B cell (primary cell): ENCODE measurements at places on chromosomes 3 and 15.

DNA sequence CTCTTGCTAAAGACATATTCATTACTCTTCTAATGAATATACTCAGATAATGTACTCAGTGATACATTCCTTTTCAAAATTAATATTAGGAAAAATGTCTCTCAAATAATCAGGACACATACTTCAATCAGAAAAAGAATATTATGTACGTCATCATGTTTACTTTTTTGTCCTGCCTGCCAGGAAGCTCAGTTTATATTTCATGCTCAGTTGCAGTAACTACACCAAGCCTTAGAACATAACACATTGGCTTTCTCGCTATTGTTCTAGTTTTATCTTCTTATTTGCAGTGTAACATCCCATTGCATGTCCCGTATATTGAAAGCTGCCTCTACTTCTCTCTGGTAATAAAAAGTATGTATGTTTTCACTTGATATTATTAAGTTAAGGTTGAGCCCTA is 181.5 kb upstream of the LPP start:
- DNase-seq: no peak

GRCh38 chr3:33217866-33218445 is 654 bp downstream of the SUSD5 start:
- DNase-seq: peak; percentile 6

DNA sequence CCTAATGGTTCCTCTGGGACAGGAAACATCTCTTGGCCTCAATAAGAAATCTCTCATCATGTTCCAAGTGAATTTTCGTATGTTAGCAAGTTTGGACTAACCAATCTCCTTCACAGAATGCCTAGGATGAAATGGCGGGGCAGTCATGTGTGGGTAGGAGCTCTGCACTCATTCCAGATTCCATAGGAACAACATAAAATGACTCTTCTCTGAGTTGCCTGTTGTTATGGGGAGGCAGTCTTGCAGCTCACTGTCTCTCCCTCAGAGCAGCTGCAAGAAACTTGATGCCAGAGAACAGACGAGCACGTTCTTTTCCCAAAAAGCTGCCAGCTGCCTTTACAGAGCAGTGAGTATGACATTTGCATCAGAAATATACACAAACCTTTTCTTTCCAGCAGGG is 34.1 kb downstream of the SPATA12 start:
- no peak for DNase-seq

GRCh38 chr3:193230610-193231009 is 10.4 kb upstream of the PLAAT1 start:
- DNase-seq: no peak

DNA sequence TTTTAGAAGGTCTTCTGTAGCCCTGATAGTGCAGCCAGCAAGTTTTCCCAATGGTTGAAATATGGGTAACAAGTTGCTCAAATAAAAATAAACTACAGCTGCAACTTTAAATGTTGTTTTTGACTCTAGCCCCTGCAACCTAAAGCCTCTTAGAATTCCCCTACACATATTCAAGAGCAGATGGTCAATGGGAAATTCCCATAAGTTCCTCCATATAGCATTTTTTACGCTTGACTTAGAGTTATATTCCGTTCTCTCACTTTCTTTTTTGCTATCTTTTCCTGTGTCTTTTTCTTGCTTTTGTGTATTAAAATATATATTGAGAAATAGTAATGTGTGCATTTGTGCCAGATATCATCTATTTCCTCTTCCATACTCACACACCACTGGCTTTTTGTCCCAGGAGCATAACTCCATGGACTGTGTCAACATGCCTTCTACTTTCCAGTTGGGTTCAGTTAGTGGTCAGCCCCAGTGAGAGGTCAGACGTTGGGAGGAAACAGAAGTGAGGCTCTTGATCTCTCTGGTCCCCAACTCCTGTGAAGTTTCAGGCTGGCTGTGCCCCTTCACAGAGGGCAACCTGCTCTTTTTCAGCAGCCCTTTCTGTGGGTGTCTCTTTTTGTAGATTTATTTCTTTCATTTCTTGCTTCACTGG is 63.3 kb upstream of the TP63 start:
- DNase-seq: peak; percentile 17

DNA sequence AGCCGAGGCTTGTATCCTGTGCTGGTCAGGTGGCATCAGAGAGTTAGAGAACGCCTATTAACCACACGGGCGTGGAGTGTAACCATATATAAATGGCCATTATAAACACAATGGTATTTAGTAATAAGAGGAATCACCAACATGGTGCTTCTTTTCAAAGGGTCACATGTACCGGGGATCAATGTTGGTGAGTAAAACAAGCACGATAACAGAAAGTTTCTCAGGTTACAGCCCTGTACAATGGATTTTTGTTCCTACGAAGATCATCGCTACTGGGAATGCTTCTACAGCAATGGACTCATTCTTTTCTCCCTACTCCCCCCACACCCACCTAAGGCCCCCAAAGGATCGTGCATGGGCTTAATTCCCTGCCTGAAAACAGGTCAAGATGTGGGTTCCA is 42.5 kb downstream of the MEIS2 start:
- DNase-seq: no peak

DNA sequence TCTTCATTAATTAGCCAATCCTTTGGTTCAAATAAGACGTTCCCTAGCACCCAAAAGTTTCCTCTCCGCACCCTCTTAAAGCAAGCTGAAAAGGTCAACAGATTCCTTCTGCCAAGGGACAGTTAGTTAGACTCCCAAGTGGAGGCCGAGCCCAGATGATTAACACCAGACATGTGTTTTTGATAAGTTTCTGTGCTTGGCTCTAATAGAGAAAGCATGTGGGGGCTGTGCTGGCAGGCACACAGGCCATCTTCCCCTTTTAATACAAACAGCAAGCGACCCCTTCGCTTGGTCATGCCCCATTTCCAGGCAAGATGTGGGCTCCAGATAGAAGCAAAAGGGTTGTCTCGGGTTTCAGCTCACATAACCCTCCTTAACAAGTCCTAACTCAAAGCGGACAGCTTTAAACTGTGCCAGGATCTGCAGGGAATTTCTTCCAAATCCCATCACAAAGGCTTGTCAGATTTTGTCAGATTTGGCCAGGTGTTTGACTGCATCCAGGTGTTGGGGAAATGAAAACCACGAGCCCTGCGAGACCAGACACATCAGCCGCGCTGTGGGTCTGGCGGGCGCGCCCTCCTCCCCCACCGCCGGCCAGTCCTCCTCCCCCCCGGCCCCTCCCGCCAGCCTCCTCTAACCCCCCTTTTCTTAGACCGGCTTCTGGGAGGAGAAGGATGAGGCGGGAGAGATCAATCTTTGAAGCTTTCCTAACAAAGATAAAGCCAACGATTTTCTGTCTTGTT is 3.3 kb downstream of the HES1 start:
- peak; percentile 67 for DNase-seq

DNA sequence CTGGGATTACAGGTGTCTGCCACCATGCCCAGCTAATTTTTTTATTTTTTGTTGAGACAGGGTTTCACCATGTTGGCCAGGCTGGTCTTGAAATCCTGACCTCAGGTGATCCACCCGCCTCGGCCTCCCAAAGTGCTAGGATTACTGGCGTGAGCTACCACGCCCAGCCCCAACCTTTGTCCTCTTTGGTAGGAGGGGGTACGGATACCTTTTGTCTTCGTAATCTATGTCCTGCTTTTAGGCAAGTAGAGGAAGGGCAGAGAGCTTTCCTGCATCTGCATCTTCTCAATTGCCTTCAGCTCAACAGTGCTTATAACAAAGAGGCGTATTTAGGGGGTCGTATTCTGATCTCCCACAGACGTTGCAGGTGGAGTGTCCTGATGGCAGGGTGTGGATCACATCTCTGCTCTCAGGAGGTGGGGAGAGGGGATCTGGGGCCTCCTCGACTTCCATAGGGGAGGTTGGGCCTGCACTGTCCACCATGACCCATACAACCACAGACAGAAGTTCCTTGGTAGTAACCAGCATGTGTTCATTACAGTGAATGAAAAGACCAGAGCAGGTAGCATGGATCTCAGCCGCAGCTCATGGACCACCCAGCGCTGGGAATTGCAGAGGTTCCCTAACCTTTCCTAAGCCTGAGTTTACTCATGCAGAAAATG is 21.4 kb upstream of the KCTD6 start:
- no peak for DNase-seq

- DNase-seq: no peak
Measured at GRCh38 chr3:179688850-179689249, 36.0 kb downstream of the USP13 start.

DNA sequence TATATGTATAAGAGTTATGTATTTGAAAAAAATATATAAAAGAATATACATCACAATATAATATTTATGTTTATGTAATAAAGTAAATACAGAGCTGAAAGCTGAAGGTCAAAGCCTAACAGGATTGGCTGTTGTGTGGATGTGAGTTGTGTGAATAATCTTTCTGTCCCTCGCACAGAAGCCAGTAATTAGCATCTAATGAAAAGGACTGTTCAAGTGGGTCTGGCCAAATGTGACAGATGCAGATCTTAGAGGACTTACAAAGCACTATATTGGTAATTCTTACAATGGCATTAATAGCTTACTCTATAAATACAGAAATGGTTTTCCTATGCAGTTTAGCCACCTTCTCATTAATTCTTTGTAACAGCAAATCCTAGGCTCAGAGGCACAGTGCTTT is 2.4 kb downstream of the MKRN3 start:
- DNase-seq: no peak

- DNase-seq: no peak
Measured at GRCh38 chr3:14245822-14246221, 67.2 kb downstream of the LSM3 start.

DNA sequence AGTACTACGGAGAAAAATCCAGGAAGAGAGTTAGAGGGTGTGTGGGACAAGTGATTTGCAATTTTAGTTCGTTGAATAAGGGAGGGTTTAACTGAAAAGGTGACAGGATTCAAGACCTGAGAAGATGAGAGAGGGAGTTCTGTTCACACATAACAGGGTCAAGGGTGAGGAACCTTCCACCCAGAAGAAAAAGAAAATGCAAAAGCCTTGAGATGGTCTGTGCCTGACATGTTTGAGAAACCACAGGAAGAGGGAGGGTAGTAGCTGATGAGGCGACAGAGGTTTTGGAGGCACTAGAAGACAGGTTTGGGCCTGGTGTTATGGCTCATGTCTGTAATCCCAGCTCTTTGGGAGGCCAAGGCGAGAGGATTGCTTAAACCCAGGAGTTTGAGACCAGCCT is 591 bp upstream of the SLC25A20 start:
- DNase-seq: peak; percentile 29

DNA sequence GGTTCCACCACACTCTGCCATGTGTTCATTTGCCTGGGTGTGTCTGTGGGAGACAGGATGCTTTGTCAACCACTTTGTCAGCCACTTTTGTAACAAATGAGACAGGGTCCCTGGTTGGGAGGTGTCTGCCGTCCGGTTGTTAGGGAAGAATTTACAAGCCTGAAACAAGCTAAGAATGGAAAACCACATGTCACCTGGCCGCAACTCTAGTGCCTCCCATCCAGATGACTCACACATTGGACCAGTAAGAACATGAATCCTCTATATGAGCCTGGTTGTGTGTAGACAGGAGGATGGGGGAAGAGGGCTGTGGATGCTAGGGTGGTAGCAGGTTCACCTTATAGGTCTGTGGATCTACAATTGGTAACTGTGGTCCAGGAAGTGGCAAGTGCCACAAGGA is 335.3 kb downstream of the CLSTN2 start:
- no peak for DNase-seq

- DNase-seq: no peak
Measured at GRCh38 chr3:136955813-136956212, 2.0 kb upstream of the IL20RB start.

DNA sequence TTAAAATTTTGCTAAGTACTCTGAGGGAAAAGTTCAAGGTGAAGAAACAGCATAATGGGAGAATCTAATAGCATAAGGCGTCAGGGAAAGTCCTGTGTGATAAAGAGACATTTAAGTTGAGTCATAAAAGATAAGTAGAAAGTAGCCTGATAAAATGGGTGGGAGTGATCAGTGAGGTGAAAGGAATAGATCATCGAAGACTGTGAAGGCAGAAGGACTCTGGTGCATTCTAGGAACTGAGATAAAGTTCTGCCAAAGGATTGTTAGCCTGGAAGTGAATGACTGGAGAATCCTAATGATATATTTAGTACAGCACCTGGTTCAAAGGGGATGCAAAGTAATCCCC is 149.9 kb downstream of the CFAP20DC start:
- DNase-seq: no peak

DNA sequence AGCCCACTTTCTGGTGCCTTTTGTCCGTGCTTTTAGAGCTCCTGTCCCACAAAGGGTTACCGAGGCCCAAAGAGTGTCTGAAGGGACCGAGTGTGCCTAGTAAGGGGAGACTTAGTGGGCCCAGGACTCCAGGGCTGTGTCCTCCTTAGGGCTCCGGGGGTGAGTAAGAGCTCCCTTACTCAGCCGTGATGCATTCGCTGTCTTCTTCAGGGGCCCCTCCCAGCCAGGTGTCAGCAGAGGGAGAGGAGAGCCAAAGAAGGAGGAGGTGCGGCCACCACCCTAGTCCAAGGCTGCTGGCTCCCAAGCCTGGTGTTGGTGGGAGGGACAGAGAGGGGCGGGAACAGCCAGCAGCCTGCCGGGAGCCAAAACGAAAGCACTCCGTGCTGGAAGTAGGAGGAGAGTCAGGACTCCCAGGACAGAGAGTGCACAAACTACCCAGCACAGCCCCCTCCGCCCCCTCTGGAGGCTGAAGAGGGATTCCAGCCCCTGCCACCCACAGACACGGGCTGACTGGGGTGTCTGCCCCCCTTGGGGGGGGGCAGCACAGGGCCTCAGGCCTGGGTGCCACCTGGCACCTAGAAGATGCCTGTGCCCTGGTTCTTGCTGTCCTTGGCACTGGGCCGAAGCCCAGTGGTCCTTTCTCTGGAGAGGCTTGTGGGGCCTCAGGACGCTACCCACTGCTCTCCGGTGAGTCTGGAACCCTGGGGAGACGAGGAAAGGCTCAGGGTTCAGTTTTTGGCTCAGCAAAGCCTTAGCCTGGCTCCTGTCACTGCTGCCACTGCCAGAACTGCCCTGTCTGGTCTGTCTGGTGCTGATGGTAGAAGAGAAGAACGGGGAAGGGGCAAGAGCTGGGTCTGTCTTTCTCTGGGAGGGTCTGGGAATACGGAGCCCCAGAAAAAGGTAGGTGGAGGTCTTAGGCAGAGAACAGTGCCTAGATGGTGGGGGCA is at the start of gene IL17RC:
Gene IL17RC, plus strand, starts transcription at position 365 of the 947 bp plus-strand sequence. Its CDS starts 218 bp downstream, at position 583.
- peak; percentile 35 for DNase-seq

DNA sequence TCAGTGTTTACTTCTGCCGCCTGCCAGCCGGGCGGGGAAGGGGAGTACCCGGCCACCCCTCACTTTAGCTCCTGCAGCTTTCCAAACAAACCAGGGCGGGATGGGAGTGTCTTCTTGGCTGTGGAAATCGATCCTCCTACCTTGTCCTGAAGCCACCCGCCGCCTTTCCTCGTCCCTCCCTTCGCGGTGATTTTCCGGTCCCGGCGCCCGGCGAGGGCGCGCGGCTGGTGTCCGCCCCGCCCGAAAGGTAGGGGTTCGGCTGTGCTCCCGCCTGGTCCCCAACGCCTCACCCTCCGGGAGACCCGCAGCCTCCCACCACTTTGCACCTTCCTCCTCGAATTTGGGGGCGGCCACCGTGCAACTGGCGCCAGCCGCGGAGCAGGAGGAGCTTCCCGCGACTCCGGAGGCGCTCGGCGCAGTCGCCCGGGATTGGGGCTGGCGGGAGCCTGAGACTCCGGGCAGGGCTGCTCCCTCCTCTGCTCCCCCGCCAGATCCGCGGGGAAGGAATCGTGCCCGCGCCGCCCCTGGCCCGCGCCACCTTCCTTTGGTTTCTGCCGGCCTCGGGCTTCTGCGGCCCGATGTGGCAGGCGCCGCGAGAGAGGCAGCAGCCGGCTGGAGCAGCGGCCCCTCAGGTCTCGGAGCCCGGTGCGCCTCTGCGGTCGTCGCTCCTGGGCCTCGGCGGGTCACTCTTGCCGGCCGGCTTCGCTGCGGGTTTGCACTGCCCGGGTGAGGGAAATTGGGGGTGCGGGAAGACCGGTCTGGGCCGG is 30.7 kb upstream of the ST3GAL6 start:
- peak; percentile 6 for DNase-seq
